ENCODE measurements at places on chromosomes 3 and 15.

GRCh38 chr3:166100730-166101129 is 263.5 kb upstream of the BCHE start:
- DNase-seq, result no peak

DNA sequence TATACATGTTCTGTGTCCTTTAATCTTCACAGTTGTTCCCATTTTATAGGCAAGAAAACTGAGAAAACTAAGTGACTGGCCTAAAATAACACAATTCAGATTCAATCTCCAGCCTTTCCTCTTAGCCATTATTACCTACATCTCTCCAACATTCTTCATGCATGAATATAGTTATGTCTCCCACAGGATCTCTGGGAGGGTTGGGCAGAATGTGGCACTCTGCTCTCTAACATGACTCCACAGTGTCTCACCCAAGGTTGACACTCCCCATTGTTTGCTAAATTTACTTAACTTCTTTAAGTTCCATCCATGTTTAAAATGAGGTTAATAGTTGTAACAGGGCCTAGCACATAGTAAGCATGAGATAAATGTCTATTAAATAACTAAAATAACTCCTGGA is 276.3 kb downstream of the ERC2 start:
- DNase-seq, result no peak

DNA sequence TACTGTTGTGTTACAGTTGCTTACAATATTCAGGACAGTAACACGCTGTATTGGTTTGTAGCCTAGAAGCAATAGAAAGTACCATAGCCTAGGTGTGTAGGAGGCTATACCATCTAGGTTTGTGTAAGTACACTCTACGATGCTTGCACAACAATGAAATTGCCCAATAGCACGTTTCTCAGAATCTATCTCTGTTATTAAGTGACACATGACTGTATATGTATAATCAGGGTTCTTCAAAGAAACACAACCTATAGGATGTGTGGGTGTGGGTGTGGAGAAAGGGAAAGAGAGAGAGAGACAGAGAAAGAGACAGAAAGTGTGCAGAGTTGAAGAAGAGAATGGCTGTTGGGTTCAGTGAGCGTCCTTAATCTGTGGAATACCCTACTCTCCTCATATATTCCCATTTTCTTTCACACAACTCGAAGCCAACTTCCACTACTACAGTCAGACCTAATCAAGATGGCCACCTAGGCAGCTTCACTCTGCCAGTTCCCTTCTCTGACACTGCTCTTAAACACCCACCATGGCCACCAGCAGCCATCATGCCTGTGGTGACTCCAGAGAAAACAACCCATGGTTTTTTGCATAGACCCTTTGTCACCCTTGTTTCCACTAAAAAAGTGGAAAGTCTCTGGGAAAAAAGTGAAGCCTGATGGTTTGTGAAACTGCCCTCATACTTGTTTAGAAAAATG is 5.8 kb upstream of the PPP4R2 start:
- no peak for DNase-seq

GRCh38 chr3:14505803-14506500 is 34.2 kb downstream of the GRIP2 start:
- DNase-seq, result no peak

DNA sequence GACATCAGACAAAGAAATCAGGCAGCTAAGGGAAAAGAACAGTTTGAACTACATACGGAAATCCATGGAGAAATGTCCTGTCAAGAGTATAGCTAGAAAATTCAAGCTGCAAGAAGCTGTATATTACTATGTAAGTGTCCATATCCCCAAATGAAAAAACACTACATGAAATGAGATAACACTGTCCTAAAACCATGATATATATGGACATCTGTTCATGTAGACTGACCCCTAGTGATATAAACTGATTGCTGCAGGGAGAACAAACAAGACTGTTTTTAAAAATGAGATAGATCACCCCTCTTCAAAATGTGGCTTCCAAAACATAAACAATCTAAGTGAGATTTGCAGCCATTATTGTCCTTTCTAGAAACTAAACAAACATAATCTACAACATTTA is 985.6 kb downstream of the EPHA3 start:
- peak; percentile 2 for DNase-seq

- no peak for DNase-seq
Measured at GRCh38 chr3:164380156-164380555, 698.1 kb downstream of the SI start.

- no peak for DNase-seq
Measured at GRCh38 chr3:145889730-145890129, 271.3 kb downstream of the PLOD2 start.

- no peak for DNase-seq
Measured at GRCh38 chr15:29528276-29528675, 258.7 kb upstream of the NSMCE3 start.

GRCh38 chr15:97899981-97900380 is 60.5 kb upstream of the ARRDC4 start:
- no peak for DNase-seq

DNA sequence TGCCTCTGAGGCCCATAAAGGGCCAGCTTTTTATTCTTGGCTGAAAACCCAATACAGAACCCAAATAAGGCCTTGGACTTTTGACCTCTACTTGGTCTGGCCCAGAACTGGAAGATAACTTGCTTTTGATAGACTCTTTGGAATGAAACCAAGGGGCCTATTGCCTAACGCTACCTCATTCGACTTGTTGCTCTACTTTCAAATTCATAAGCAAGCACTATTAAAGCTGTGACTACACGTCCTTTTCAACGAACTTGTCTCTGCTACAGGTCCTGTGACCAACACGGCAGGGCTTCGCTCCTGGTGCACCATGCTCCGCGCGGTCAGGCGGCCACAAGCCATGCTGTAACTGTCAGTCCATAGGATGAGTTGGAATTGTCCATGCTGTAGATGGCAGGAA is 385.4 kb downstream of the MFSD1 start:
- DNase-seq, result no peak

- no peak for DNase-seq
Measured at GRCh38 chr15:43529587-43530345, 12.4 kb downstream of the MAP1A start.

GRCh38 chr3:197000211-197000610 is 29.4 kb downstream of the MELTF start:
- DNase-seq, result no peak

- DNase-seq, result no peak
Measured at GRCh38 chr3:144645300-144645699, 673.7 kb downstream of the DIPK2A start.

DNA sequence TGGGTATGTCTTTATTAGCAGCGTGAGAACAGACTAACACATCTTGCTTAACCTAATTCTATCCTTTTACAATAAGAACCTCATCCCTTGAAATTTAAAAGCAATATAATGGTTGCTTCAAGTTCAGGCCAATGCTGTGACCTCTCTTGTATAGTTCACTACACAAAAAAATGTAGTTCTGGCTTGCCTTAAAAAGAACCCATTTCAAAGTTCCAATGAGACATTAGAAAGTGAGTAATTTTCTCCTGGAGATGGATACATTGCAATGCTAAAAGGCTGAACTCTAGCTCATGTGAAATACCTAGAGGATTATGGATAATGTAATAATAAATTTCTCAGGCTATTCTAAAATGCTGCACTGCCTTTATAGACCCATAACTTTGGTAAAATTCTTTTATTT is 47.8 kb downstream of the ATP13A4 start:
- no peak for DNase-seq

DNA sequence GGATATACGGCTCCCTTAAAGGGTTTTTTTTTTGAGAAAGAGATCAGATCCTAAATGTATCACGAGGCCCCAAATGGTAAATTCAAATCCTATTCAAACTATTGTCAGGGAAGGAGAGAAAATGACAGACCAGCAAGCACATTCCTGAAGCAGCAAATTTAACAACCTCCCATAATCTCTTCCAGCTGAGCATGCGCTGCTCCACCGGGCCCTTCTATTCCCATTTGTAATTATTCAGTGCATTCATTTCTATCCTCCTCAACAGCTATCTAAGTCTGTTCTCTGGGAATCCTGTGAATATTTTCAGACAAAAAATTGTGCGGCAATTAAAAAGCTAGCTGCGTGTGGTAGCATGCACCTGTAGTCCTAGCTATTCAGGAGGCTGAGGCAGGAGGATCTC is 43.2 kb downstream of the MAGI1 start:
- no peak for DNase-seq

- peak; percentile 15 for DNase-seq
Measured at GRCh38 chr3:156643729-156644389, 30.5 kb upstream of the TIPARP start.

GRCh38 chr3:157531301-157531660 is 28.1 kb upstream of the VEPH1 start:
- no peak for DNase-seq

- DNase-seq, result no peak
Measured at GRCh38 chr3:177517906-177518305, 320.6 kb upstream of the TBL1XR1 start.

DNA sequence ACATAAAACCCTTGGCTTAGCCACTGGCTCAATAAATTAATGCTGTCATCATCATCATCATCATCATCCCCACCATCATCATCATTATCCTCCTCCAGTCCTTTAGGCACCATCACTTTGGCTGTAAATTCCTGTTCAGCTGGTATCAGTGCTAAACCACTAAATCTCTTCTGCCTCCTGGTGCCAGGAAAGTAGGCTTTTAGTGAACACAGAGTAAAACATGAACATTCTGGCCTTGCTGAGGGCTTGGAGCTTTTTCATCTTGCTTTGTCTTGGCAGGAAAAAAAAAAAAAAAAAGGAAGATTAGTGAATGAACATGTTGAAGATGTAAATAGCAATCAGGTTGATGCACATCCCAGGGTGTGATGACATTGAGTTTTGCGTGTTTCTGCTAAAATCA is 67.3 kb upstream of the EIF1B start:
- no peak for DNase-seq

DNA sequence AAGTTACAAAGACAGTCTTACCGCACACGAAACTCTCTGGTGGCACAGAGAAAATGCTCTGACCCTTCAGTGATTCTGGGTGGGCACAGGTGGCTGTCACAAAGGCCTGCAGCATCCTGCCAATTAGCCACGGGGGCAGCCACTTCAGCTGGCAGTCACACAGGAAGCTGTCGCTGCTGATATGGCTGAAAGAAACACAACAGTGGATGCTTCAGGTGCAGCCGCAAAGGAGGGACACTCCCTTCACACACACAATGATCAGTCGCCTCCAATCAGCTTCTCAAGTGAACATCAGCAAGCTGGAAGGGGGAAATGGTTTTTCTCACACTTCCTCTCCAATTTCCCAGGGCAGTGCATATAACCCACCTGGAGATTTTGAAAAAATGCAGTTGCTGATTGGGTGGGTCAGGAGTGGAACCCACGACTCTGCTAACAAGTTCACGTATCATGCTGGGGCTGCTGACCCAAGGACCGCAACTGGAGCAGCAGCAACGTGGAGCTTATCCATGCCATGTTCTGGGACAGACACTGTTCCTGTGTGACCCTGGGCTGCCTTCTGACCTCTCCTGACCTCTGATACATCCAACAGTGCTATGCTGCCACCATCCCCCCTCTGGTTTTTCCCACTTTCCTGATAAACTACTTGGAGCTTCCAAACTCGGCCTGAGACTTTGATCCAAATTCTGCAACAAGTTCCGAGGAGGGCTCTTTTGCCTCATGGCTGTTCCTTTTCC is 106.6 kb downstream of the LRIG1 start:
- DNase-seq, result no peak

- DNase-seq, result no peak
Measured at GRCh38 chr15:68635141-68635540, 56.3 kb downstream of the CORO2B start.

GRCh38 chr3:100732435-100732834 is 23.1 kb downstream of the TFG start:
- DNase-seq, result no peak

DNA sequence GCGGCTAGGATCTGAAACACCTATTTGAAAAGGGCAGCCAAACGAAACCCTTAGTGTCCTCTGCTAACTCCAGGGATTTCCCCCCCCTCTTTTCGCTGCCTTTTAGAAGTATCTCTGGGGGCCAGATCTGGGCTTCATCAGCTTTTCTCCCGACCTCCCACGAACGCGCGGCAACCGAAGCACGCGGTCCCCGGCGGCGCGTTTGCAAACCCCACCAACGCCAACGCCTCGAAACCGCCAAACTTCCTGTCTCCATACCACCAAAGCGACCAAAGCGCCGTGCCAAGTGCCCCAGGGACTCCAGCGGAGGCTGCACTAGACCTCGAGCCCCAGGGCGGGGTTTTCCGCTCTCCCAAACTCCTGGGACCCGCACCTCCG is 155.8 kb upstream of the FRMD4B start:
- DNase-seq, result no peak

DNA sequence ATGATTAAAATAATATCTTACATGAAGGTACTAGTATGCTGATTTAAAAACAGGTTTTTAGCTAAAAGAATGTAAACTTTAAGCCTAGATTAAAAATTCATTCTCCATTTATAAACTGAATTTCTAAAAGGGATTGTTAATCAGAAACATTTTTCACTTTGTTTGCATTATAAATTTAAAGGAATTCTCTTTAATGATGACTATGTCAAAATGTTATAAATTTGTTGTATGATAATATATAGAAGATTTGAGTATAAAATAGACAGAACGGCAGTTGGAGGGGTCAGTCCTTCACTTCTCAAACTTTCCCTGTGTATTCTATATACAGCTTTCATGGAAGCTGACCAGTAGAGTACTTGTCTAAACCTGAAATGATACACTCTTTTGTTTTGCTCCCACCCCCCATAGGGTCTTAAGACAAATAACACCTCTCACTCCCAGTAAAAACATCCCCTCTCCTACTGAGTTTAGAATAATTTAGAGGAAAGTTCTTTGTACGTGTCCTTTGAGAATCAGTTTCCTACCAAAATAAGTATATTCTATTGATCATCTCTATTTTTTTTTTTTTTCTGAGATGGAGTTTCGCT is 64.9 kb upstream of the PYGO1 start:
- DNase-seq, result no peak

- no peak for DNase-seq
Measured at GRCh38 chr3:140234256-140234655, 299.3 kb downstream of the CLSTN2 start.

DNA sequence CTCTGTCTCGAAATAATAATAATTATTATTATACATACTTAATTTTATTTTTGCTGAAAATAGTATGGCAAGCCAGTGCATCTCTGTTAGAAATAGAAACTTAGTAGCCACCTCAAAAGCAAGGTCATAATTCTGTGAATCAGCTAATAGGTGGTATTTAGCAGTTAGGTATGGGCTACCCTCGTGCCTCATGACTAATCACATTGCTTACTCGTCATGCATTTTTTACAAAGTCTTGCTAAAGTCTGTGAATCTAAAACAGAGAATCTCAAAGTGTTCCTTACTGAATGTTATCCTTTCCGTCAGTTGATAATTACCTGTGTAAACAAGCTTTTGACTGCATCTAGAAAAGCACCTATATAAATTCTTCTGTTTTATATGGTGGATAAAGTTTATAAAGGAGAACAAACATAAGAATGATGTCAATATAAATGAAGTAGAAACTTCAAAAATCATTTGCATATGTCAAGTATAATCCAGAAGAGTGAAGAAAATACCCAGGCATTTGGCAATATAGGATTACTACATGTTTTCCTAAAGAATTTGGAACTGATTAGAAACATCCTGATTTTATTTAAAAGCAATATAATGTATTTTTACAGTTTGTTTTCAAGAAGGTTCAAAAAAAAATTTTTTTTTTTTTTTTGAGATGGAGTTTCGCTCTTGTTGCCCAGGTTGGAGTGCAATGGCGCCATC is 6.2 kb downstream of the PPARG start:
- DNase-seq, result no peak
